Mesenchymal stem cell (in vitro differentiated cells and primary cell): ENCODE measurements at places on chromosomes 1 and 21.
A peak's percentile ranks its signal among the peaks of the same experiment; 100 is the strongest.

GRCh38 chr1:148362626-148363438, 120.3 kb downstream of the PPIAL4G start:
- DNase-seq: no peak

DNA sequence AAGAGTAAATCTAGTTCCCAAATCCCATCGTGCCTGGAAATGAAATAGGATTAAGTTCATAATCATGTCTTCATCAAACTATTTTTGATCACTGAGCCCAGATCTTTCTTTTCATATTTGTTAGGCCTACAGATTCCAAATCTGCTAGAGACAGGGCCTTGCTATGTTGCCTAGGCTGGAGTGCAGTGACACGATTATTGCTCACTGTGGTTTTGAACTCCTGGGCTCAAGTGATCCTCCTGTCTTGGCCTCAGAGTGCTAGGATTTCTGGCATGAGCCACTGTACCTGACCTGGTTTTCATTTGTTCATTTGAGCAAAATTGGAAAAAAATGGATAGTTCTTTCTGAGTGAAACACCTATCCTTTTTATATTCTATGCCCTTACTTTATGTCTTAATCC, 28.0 kb upstream of the DIPK1A start:
- no peak for DNase-seq

GRCh38 chr1:194298007-194298598, 1111.7 kb upstream of the B3GALT2 start:
- no peak for DNase-seq

DNA sequence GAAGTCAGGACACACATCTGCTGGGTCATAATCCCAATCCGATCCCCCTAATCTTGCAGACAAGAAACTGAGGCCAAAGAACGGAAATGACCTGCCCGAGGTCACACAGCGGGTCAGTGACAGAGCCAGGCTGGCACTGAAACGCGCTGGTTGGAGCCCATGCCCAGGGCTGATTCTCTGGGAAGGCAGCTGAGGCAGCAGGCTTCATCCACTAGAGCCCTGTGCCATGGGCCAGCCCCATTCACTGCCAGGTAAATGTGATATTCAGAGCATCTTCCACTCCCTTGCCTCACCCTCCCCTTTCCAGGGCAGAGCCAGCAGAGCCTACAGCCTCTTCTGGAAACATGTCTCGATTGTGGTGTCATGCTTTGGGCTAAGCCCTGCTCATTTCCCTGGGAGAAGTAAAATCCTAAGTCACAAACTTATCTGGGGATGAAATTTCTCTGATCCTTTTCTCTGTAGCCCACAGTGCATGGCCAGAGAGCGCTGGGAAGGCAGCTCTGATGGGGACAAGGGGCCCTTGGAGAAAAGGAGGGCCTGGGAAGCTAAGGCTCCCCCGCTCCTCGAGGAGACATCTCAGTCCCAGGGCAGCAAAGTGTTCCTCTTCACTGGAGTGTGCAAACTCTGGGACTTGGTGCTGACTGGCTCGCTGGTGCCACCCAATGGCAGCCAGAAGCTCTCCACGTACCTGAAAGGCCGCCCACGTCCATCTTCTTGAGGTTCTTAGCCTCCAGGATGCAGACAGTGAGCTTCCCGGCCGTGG, 110.4 kb downstream of the SYT2 start:
- peak; percentile 76 for DNase-seq
